ENCODE measurements at places on chromosomes 7 and 10.

DNA sequence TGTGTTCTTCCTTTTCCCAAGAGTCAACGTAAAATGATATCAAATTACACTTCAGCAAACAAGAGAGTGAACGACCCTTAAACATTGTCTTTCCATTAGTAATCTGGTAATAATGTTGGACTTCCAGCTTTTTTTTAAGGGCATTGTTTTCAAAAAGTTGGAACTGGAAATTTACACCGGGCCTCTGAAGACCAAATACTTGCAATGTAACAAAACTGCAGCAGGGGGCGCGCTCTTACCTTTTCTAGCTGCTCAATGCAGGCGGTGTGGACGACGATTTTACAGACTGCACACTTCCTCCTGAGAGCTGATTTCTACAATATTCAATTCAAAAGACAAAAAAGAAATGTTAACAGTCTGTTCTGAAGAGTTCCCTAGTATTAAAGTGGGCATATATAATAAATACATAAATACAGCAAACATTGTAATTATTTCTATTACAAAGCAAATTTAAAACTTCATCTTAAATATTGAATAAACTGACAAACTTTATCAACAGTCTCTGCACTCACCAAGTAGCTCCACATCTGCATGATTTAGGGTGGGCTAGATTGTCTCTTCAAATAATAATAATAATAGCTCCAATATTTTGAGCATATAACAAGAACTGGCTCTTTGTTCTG lies 190.4 kb downstream of the DGKI start:
- peak; percentile 85 for DNase-seq

DNA sequence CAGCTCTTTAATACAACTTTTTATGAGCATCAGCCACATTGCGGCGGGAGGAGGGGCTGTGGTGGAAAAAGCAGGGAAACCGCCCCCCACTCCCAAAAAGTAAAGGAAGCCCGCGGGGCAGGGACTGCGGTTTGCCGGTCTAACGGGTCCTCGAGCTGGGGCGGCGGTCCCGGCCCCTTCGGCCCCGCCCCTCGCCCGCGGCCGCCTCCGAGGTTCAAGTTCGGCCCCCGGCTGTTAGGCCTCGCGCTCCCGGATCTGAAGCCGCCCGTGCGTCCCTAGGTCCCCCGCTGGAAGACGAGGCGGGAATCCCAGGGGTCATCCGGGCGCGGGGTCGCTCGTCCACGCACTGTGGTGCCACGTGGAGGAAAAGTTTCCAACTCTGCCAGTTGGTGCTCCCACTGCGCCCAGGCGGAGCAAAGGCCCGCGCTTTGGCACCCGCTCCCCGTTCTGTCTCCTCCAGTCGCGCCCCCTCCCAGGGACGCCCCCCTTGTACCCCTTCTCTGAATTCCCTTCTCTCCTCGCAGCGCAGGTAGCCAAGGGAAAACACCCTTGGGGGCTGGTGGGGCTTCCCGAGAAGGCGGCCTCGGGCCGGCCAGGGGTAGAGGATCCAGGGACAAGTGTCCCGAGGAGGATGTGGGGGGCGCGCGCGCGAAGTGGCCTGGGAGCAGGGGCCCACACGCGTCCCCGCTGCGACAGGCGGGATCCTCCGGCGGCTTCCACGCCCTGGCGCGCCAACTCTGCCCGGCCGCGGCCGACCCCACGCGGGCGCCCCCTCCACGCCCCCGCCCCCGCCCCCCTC lies 798 bp upstream of the AUTS2 start:
- peak; percentile 76 for DNase-seq

GRCh38 chr10:97585439-97585811 lies 1.2 kb downstream of the HOGA1 start:
- DNase-seq = no peak

GRCh38 chr10:2786251-2786650 lies 281.1 kb upstream of the PFKP start:
- no peak for DNase-seq

DNA sequence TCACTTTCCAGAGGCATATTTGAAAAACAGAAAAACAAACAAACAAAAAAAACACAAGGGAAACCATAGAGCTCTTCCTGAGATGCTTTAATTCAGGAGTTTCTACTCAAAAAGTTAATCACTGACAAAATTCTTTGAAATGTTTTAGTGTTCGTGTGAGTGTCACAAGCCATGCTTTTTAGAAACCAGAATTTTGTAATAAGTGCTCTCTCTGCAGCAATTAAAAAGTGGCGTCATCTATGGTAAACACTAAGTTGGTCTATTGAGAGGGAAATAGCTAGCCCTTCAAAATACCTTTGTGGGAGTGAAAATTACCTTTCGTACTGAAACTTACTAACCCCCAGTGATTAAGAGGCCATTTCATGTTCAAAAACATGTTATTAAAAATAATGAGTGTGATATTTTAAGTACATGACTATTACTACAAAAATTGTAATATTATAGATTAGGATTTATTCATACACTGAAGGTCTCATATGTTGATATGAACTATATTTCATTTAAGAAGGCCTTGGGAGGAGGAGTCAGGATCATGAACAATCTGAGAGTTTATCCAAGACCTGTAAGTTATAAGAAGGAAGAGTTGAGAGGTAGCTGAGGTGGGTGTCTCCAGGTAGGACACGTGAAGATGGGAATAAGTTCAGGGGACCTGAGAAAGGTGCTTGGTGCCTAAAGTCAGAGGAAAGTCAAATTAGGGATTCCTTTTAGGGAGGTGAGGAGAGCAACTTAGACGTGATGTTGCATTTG lies 94.6 kb downstream of the PPP1R9A start:
- peak; percentile 71 for DNase-seq

- DNase-seq = no peak
Measured at GRCh38 chr10:18136073-18136791, 4.0 kb upstream of the CACNB2 start.

DNA sequence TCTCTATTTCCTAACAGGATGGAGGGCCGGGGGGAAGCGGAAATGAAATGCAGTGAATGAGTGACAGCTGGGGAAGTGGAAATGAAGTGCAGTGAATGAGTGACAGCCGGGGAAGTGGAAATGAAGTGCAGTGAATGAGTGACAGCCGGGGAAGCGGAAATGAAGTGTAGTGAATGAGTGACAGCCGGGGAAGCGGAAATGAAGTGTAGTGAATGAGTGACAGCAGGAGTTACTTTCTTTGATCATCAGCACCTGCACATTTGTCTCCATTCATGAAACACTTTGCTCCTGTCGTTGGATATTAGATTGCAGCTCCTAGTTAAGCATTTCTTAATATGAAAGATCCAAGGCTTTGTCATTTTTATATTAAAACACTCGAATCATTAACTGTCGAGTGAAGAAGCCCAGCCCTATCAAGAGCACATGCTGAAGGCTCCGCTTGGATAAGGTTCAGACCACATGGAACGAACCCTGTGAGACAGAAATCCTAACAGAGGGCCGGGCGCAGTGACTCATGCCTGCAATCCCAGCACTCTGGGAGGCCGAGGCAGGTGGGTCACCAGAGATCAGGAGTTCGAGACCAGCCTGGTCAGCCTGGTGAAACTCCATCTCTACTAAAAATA lies 406.0 kb upstream of the ADARB2 start:
- DNase-seq = no peak

DNA sequence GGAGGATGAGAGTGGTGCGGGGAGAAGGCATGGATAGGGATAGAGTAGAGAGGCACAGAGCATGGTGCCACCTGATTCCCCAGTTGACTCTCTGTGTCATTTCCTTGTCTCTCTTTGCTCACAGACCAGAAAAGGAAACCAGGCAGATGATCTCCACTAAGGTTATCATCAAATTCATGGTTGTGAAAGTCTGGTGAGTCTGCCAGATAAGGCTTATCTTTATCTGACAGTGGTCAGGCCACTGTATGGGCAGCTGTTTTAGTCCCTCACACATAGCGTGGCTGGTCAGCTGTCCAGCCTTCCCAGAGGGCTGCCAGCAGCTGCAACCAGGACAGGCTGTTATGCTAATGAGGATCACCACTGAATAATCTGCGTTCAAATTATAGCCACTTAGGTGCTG lies 99.0 kb downstream of the ADRA2A start:
- no peak for DNase-seq
